ENCODE measurements at places on chromosomes 1 and 21.

DNA sequence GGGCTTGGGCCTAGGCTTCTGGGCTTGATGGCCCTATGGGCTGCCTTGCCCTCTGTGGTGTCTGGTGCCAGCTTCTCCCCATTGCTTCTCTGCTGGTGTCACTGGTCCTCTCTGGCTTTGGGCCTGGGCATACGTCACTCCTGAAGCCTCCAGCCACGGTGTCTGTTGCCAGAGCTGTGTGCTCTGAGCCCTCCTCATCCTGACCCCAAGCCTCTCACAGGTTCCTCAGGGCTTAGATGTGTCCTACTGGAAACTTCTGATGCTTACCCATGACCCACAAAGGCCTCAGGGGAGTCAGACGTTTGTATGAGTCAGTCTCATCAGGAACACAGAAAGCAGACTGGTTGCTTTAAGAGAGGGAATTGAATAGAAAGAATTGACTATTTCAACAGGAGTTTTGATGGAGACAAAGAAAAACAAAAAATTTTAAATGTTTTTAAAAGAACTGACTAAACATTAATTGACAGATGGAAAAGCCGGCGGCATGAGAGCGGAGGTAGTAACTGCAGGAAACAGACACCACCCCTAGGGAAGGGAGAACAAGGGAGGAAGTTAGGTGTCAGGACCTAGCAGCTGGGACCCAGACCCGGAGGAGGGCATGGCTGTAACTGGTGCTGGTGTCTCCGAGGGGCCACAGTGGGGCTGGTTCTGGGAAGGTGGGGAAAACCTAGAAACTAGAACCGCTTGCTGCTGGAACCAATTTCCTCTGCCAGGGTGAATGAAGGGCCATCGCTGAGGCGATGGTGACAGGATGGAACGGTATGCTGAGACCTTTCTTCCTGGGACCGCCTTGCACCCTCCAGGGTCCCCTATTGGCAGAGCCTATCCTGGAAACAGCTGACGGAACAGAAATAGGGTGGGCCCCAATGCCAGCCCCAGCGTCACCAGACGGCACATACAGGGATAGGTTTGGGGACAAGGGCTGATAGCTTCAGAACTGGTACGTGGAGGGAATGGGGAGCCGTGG, 40.0 kb upstream of the CITED4 start:
- no peak for DNase-seq

DNA sequence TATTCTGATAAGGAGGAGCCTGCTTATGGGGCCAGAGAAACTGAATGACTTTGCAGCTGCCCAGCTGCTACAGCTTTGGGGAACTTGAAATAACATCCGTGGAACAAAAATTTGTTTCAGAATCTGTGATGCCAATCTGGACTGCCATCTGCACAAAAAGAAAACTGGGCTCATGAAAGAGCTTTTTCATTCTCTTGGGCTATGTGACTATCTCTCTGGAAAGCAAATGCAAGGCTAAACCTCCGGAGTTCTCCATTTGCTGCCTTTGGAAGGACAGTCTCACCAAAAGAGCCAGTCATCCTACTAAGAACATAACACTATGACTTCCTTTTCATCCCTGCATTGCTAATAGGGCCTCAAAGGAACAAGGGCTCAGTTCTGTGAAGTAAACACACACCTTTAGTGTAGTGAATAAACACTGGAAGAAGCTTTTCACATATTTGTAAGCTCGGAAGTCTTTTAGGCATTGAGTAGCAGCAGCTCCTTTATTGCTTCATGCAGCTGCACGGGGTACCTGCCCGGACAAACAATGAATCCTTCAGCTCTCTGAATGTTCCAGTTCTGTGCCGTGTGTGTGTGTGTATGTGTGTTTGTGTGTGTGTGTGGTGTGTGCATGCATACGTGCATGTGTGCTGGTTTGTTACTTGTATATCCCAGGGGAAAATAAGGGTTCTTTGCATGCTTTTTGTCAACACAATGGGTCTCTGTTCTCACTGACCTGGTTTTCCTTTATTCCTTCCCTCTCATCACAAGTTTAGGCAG, 255.5 kb upstream of the SGIP1 start:
- no peak for DNase-seq

GRCh38 chr1:6419804-6420453, at the start of gene HES2:
TSS of gene HES2 (minus strand) at chr1:6419919. CDS start at chr1:6419820, 99 bp downstream.
- DNase-seq = no peak

GRCh38 chr1:204046346-204046745, 26.6 kb upstream of the SOX13 start:
- DNase-seq = no peak

GRCh38 chr21:45094412-45094811, 20.0 kb downstream of the ADARB1 start:
- DNase-seq = no peak

DNA sequence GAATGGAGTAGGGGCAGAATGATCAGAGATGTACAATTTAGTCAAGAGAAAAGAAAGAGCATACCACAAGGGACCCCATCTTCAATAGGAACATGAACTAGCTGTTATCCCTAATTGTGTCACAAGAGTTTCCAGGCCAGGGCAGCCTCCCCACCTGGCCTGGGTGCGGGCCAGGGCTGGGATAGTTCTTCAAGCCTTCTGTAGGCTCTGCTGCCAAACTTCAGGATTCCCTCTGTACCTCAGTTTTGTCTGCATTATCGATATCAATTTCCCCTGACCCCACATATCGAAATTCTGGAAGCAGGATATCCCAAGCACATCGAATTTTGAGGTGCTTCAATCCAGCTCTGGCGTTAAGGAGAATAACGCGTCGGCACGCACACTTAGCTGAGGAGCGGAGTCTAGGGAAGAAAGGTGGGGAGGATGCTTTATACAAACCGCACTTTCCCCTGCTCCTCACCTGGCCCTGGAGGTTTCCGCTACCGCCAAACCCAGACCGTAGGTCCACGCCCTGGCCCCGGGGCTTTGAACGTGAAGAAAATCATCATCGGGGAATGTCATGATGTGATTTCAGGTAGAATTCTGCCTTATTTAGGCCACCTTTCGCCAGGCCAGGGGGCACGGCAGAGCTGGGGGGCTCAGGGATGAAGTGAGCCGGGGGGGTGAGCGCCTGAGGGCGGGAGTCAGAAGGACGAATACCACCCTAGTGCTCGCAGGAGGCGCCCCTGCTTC, 7.4 kb downstream of the HLX start:
- no peak for DNase-seq

DNA sequence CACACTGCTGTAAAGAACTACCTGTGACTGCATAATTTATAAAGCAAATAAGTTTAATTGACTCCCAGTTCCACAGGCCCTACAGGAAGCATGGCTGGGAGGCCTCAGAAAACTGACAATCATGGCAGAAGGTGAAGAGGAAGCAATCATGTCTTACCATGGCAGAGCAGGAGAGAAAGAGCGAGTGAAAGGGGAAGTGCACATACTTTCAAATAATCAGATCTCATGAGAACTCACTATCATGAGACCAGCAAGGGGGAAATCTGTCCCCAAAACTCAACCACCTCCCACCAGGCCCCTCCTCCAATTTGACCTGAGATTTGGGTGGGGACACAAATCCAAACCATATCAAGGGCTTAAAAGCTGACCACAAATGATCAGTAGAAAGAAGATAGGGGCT, 493.2 kb downstream of the PTPRC start:
- no peak for DNase-seq

- no peak for DNase-seq
Observed at GRCh38 chr1:84698151-84699110, 8.2 kb upstream of the SSX2IP start.

- no peak for DNase-seq
Observed at GRCh38 chr1:43499898-43500297, 30.8 kb upstream of the PTPRF start.

DNA sequence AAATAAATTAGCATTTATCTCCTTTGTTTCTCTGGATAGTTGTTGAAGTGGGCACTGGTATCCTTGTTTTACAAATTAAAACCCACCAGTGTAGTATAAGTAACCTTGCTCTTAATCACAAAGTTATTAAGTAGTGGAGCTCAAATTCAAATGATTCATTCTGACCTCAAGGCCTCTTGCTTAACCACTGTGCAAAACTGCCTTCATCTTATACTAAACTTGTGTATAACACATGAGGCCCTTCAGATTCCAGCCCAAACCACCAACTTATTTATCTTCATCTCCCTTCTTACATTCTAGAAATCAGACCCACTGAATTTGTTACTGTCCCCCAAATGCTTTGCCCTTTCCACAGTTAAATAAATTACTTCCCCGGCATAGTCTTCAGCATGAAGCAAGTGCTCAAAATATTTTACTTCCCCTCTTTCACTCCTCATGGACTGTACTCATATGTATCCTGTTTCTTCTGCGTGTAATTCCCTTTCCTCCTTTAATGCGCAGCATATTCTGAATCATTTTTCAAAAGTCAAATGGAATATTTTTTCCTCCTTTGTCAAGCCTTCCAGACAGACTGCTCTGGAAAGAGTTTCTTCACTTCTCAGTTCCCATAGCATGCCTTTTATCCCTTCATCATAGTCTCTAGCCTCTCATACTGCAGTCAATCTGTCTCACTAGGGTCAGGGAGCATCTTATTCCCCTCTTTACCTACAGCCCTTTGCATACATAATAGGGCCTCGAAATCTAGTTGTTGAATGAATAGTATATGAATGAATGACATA, 19.0 kb upstream of the DNASE2B start:
- no peak for DNase-seq

- peak; percentile 86 for DNase-seq
Observed at GRCh38 chr1:80054129-80054528, 1047.6 kb upstream of the ADGRL4 start.

DNA sequence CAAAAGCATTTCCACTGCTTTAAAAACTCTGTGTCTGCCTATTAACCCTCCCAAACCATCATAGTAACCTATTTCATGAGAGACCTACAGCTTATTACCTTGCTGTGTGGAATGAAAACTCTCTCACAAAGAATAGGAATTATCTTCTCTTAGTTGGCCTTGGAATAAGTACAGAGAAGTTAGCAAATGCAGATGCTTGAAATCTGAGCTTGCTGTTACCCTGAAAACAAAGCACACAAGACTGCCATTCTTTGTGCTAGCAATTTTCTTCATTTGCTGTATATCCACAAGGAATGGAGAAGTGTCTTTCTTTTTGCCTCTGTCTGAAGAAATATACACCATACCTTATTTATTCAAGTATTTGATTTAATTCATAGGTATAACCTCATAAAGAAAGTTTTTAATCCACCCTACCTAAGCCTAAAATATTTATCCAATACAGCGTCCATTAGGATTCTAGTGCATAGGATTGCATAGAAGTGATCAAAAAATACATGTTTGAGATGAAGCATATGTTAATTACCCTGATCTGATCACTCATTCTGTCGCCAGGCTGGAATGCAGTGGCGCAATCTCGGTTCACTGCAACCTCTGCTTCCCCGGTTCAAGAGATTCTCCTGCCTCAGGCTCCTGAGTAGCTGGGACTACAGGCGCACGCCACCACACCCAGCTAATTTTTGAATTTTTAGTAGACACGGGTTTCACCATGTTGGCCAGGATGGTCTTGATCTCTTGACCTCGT, 451.1 kb downstream of the LTN1 start:
- DNase-seq = no peak

- no peak for DNase-seq
Observed at GRCh38 chr21:14086553-14086952, 124.2 kb downstream of the LIPI start.

- no peak for DNase-seq
Observed at GRCh38 chr1:221992427-221992826, 250.5 kb upstream of the DUSP10 start.

- peak; percentile 57 for DNase-seq
Observed at GRCh38 chr1:75338616-75339483, 204.7 kb downstream of the LHX8 start.

GRCh38 chr1:37471345-37472231, 2.8 kb upstream of the ZC3H12A start:
- no peak for DNase-seq

DNA sequence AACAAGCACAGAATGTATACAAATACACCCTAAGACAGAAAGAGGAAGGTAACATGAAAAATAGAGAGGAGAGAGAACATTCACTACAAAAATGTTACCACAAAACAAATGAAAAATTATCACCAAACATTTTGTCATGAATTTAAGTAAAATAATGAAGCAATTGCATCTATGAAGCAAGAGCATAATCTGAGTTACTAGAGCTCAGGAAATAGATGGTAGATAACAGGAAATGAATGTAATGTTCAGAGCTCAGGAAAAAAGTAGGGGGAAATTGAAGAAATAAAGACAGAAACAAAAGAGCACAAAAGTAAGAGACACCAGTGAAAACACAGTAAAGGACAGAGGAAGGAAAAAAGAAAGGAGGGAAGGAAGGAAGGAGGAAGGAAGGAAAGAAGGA, 19.4 kb downstream of the SEC16B start:
- DNase-seq = no peak

- DNase-seq = no peak
Observed at GRCh38 chr1:95622609-95623008, 388.6 kb downstream of the RWDD3 start.

- no peak for DNase-seq
Observed at GRCh38 chr1:176696109-176696508, 233.1 kb downstream of the PAPPA2 start.

DNA sequence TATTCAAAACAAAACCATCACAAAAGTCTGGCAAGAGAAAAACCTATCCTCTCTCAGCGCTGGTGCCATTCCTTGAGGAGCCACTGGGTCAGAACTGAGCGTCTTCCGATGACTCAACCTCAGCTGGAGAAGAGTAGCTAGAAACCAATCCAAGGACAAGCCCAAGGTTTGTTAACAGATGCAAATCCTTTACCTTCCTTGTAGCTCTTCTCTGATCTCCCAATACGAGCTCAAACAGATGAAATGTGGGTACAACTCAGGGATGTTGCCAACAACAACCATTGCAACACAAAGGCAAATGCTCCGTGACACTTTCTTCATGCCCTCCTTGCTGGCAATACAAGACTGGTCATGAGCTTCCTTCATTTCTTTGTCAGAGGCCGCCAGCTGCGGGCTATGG, 337.1 kb downstream of the SIPA1L2 start:
- no peak for DNase-seq

DNA sequence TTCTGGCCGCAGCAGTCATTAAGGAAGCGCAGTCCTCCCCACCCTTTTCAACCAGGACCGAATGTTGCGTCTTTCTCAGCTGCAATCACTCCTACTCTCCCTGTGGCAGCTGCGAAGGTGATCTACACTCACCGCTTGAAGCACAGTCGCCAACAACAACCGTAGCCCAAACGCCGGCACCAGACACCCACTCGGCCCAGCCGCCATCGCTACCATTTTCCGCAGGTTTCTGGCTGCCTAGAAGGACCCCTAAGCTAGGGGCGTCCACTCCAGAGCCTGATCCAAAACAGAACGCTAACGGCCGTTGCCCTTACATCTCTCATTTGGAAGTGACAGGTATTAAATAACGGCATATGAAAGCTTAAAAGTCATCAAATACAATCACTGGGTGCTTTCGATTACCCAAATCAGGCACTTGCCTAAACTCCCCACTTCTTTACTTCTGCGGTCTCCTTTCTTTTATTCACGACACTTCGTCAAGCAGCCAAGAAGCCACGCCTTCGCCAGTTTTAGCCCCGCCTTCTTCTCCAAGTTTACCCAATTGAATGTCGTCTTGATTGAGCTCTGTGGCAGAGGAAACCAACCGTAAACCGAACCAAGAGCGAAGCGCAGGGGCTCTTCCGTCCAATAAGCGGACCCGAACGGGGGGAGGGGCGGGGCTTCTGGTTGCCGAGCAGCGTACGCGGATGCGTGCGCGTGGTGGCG, at the start of gene SELENOF:
Gene SELENOF, minus strand, starts transcription at position 231 of the 705 bp plus-strand sequence. Its CDS starts 15 bp downstream, at position 216.
- peak; percentile 98 for DNase-seq

GRCh38 chr1:162993846-162994245, 75.3 kb upstream of the RGS4 start:
- no peak for DNase-seq

Data from NCI-H1417 treated with DMSO at 0.1 percent for 48 hours (cell line).